Ammon's horn (tissue), 1 donor: ENCODE measurements at places on chromosomes 1 and 21.

GRCh38 chr1:23559985-23560741 lies 862 bp upstream of the ID3 start:
- no peak for DNase-seq

DNA sequence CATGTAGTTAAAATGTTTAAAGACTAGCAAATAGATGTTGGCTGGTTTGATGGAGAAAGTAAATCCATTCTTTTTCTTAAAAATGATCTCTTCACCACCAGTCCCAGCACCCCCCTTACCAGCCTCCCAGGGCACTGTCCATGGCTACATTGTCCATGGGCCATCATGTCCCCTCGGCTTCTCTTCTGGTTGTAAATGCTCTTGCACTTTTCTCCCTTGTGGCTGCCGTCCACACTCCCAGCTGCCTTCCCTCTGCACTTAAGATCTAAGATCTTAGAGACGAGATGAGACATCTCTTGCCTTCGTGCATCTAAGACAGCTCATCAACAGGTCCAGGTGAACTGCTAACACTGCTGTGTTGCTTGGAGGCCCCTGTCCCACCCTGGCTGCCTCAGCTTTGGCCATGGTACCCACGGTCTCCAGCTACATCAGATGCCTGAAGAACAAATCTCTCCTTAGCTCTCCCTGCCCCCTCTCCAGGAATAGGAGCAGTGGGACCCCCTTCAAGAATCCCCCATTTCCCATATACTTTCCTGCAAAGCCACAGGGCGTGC lies 11.1 kb downstream of the CAPN2 start:
- no peak for DNase-seq

- no peak for DNase-seq
Observed at GRCh38 chr1:185971688-185972087, 237.5 kb downstream of the HMCN1 start.

GRCh38 chr1:205578780-205579571 lies 52.8 kb downstream of the ELK4 start:
- no peak for DNase-seq

DNA sequence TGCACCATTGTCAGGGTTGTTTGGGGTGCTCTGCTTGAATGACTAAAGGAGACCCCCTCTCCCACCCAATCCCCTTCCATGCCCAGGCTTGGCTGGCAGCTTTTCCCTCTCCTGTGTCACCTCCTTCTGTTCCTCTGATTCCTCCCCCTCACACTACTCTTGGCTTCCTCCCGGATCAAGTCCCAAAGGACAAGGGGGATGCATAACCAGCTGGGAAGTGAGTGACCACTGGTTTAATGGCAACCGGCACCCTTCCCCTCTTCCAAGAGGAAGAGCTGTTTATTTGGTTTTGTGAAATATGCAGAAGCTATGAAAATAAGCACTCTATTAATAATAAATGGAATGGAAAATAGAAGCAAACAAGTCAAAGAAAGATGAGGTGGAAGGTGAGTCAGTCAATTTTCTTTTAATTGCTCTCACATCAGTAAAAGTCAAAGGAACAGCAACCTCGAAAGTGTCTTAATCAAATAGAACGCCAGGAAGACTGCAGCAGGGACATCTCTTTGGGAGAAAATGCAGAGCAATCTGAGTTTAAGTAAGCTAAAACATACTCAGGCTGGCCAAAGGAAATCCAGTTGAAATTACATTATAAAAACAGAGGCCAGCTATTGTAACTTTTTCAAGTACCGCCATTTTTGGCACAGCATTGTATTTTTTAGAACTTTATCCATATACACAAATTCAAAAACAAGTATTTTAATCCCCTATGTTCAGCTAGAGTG lies 322.5 kb downstream of the SIPA1L2 start:
- DNase-seq, result no peak

- no peak for DNase-seq
Observed at GRCh38 chr21:42538479-42539275, 25.0 kb downstream of the SLC37A1 start.

DNA sequence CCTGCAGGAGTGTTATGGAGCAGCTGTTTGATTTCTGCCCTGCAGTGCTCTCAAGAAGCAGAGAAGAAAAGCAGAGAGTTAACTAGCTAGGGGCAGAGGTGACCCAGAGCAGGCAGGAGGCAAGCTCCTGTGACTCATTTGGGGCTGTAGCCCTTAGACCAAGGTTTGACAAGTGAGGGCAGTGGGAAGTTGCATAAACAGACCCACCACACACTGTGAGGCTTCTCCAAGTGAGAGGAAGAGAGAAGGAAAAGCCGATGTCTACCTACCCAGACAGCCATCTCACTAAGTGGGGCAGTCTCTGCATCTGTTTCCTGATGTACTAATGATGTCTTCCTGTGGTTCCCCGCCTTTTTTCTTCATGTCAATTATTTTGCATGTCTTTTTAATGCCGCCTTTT lies 159.9 kb upstream of the NR5A2 start:
- DNase-seq, result no peak
